ENCODE measurements at places on chromosomes 16 and 17.
A peak's percentile ranks its signal among the peaks of the same experiment; 100 is the strongest.

DNA sequence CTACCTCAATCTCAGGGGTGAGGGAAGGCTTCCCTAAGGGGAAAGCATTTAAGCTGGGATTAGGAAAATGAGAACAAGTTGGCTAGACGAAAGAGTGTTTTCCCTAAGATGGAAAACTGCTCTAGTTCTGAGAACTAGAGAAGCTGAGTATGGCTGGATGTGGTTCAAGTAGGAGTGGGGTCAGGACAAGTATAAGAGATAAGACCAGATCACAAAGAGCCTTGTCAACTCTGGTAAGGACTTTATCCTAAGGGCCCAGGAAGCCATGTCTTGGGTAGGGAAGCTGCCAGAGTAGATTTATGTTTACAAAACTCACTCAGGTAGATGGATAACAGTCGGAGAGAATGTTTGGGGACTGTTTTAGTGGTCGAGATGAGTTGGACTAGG lies 1.7 kb downstream of the ANKS4B start:
- no peak for DNase-seq

DNA sequence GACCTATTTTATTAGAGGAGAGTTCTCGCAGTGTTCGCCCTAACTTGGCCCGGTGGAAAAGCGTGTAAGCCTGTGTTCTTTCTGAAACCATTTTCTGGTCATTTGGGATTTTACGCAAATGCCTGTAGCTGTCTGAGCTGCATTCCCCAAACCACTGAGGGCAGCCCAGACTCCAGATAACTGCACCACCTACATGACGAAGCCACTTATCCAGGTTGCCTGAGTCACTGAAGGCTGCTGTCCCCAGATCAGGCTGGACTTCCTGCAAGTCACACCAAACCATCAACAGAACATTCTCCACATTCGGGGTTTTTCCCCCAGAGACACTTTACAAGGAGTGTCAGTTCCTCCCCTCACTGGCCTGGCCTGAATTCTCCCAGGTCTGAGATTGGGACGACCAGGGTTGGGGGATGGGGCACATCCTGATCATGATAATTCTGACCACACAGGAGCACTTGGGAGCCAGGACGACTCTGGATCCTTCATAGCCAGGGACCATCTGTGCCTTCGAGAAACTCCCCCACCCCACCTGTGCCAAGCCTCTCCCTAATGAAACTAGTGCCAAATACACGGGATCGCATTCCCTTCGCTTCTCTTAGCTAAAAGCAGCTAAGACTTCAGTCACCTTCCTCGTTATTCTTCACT lies 2.3 kb downstream of the RPRML start:
- DNase-seq, result no peak

- DNase-seq, result no peak
Measured at GRCh38 chr17:48722915-48723422, at the start of gene PRAC2. Gene PRAC2, plus strand, starts transcription at chr17:48723185. Its CDS starts 1,226 bp downstream, at chr17:48724411.

DNA sequence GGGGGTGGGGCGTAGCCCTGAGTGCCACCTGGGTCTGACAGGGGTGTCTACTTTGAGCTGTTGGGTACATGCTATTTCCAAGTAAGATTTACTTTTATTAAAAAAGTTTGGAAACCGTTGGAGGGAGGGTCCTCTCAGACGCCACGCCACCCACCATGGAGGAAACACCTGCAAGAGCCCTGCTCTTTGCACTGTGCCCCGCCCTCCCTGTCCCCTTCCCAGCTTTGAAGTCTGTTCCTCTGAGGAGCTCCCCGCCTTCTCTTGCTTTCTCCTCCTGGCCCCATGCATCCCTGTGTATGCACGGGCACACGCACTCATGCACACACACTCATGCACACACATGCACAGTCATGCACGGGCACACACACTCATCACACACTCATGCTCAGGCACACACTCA lies 15.5 kb downstream of the ADGRG1 start:
- no peak for DNase-seq

DNA sequence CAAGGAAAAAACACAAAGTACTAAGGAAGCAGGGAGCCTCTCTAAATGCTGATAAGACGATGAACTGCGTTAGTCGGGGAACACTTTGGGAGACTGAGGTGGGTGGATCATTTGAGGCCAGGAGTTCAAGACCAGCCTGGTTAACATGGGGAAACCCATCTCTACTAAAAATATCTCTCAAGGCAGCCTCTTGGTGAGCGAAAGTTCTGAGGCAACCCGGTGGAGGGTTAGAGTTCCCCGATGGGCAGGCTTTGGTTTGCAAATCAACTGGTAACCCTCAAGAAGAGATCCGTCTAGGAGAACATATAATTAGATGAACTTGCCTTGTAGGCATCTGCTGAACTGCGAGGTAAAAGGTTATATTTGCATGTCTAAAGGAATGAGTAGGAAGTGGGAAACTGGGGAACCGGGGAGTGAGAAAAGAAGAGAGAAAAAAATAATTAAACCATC lies 44.6 kb downstream of the WSB1 start:
- DNase-seq, result no peak

GRCh38 chr16:56841233-56841632 lies 23.8 kb upstream of the SLC12A3 start:
- DNase-seq, result peak; percentile 38

DNA sequence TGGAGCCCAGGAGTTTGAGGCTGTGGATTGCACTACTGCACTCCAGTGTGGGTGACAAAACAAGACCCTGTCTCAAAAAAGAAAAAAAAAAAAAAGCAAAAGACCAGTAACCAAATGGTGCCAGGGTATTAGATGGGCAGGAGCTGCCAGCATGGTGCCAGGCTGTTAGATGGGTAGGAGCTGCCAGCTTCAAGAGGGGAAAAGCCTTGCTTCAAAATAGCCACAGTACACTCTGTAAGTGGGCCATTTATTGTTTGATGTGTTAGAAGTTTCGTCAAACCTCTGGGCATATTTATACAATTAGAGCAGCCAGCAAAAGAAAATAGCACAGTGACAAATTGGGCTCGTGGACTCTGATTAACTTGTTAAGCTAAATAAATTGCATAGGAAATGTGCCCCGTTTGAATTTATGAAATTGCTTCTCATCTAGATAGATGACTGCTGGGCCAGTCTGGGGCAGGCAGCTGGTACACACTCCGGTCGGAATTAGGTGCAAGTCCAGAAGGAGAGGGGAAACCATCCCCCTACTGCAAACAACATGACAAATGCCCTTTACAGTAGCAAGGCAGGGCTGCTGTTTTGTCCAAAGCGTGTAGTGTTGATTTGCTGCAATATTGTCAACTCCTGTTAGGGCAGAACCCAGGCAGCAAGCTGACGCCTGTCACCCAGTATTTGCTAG lies 126.3 kb upstream of the IRX3 start:
- no peak for DNase-seq

DNA sequence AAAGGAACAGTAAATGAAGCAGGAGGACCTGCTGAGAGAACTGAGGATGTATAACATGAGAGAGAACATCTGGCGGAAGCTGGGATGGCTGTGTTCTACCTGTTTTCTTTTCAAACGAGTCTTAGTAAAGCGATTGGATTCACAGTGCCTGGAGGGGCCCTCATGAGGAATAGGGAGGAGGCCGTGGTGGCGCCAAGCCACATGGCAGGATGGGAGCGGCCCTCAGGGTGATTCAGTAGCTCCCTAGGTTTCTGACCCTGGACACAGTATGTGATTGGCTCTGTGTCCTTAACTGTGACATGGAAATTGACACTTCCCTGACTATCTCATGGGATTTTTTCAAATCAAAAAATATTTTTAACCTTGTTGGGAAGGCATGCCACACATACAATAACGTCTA lies 32.1 kb downstream of the USP43 start:
- no peak for DNase-seq

- no peak for DNase-seq
Measured at GRCh38 chr17:56908001-56908542, 5.8 kb downstream of the TRIM25 start.

All from GM04503 (cell line).